ENCODE measurements at places on chromosomes 2 and 18.

DNA sequence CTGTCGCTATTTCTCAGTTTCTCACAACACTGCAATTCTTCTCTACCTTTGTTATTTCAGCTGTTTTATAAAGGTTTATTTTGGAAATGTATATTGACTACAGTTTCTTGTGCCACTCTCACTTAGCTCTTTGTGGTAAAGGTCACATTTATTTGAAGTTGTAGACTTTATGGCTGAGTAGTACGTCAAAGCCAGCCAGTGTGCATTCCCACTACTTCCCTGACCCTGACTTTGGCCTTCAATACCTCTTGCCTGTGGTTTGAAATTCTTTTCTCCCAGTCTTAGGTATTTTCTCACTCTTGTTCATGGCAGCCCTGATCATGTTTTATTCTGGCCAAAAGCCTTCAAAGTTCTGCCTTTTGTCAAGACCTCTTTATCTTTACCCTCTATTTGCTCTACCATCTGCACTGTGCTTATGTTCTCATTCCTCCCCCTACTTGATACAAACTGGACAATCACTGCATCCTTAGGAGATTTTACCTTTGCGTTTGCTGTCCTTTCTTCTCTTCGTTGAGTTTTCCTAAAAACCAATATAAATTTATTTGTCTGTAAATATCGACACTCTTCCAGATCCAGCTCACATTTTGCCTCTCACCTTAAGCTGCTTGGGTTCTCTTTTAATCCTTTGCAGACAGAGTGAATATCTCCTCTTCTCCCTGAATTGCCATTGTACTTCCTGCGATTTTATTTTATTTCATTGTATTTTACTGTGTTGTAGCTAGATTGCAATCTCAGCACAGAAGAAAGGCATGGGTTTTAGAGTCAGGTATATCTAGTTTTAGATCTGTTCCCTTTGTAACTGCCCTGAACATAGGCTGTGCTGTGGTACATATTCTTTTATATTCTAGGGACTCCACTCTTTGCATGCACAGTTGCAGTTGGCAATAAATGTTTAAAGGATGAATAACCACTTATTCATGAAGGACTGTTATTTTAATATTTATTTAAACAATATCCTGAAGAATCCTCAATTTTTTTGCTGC is 31.2 kb downstream of the GULP1 start:
- DNase-seq, result no peak

- no peak for DNase-seq
Observed at GRCh38 chr2:165563468-165564225, 94.1 kb downstream of the CSRNP3 start.

GRCh38 chr18:23336101-23336500 is 117.0 kb upstream of the RIOK3 start:
- DNase-seq, result no peak

DNA sequence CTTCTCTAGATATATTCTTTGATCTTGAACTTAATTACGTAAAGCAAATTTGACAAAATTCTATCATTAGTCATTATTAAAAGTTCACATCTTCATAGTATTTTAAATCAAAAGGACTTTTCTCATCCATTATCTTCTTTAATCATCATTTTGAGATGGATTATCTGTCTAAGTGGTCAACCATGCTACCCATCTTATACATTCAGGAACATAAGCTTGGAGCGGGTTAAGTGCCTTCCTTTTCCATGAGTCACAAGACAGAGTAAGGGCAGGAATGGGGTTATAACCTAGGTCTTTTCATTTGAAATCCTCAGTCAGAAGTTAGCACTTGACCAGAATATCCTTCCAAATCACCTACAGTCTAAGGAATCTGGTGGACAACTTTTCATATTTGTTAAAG is 297.1 kb downstream of the TCF4 start:
- no peak for DNase-seq

DNA sequence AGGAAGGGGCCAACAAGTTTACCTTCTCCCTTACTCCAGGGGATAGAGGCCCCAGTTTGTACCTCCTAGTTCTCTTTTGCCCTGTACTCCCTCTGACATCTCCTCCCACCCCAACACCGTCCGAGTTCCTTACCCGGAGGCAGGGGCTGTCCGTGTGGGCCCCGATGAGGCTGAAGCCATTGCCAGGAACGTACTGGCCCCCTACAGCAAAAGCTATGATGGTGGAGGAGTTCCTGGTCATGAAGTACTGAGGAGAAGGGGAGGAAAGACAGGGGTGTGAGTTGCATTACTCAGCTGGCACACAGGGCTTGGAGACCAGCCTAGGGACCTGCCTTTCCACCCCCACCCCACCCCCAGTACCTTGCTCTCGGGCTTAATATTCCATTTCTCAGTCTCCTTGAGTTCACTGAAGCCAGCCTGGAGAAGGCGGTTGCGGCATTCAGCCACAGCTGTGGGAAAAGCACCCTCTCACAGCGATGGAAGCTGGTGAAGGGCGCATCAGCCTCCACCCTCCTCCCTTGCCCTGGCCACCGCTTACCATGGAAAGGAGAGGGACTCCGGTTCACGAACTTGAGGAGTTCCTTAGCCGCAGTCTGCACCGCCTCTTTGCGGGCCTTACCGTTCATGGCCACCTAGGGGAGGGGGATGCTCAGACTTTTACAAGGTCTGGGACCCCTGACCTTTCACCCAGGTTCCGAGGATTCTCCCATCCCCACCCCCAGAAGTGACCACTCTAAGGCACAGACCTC is 1.0 kb downstream of the DNPEP start:
- DNase-seq, result no peak

DNA sequence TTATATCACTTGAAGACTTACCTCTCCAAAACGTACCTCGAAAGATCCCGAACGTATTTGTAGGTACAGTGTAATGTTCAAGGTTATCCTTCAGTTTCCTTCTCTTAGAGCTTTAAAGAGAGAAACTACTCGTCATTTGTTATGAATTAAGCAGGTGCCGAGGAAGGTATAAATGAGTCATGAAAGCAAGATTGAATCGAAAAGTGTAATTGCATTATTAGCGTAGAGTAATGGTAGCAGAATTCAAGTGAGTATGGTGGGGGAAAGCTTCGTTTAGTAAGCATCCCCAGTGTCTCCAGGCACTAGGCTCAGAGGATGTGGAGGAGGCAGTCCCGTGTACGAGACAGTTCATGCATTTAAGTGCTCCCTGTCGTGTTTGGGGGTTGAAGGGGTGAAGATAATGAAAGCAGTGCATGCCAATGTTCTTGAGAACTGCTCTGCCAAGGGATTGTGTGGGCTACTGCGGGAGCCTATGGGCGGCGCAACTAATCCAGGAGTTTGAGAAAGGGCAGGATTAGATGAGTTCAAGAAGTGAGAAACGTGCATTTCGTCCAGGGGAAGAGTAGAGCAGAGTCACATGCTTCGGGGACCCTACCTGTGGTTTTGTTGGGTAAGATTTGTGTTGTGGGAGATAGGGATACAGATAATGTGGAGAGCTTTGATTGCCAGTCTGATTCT is 858 bp downstream of the POLR1B start:
- peak; percentile 7 for DNase-seq

DNA sequence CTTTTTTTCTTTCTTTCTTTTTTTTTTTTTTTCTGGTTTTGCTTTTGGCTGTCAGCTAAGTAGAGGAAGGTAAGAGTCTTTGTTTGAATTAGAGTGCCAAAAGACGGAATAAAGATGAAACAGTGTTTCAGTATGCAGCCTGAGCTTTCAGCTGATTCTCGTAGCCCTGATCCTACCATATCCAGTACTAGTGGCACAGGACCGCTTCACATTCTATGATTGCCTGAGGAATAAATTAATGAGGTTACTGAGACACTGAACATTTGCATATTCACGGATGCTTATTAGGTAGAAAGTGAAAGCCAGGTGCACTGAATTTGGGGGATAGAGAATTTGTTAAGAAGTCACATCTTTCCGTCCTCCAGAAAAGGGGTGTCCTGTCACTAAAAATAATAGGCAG is 421.5 kb upstream of the POU3F3 start:
- no peak for DNase-seq

DNA sequence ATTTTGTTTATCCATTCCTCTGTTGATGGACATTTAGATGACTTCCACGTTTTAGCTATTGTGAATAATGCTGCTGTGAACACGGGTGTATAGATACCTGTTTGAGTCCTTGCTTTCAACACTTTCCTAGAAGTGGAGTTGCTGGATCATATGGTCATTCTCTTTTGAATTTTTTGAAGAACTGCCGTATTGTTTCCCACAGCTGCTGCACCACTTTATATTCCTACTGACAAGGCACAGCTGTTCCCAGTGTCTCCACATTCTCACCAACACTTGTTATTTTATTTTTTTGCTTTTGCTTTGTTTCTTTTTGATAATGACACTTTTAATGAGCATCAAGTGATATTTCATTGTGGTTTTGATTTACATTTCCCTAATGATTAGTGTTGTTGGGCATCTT is 41.4 kb upstream of the KCNJ13 start:
- DNase-seq, result no peak

- no peak for DNase-seq
Observed at GRCh38 chr2:62283147-62283546, 87.2 kb downstream of the B3GNT2 start.

GRCh38 chr2:43879261-43879660 is 40.5 kb downstream of the ABCG8 start:
- DNase-seq, result no peak

- DNase-seq, result no peak
Observed at GRCh38 chr2:46793423-46794416, 121.9 kb downstream of the MCFD2 start.

GRCh38 chr2:124088616-124089015 is 63.5 kb downstream of the CNTNAP5 start:
- no peak for DNase-seq

- DNase-seq, result peak; percentile 67
Observed at GRCh38 chr2:220259662-220260061, 632.2 kb downstream of the SLC4A3 start.

GRCh38 chr2:7566382-7566881 is 649.2 kb downstream of the RNF144A start:
- no peak for DNase-seq

GRCh38 chr2:217538719-217539118 is 464.1 kb downstream of the TNS1 start:
- DNase-seq, result no peak

DNA sequence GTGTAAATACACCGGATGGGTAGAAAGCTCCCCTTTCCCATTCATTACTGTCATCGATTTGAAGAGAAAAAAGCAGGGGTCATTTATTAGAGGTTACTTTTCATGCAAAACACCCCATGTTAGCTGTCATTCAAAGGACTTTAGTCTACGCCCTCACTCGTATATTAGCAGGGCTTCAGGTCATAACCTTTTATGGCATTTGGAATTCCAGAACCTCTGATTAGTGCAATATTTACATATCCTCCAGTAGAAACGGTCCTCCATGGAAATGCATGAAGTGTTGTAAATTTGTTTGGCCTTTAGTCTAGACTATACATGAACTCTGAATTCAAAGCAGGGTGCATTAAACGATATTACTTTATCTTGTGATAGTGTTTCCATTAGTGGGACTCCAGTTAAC is 180.5 kb downstream of the ZNF516 start:
- peak; percentile 13 for DNase-seq

- DNase-seq, result peak; percentile 56
Observed at GRCh38 chr2:159211447-159212396, 74.8 kb downstream of the WDSUB1 start.

DNA sequence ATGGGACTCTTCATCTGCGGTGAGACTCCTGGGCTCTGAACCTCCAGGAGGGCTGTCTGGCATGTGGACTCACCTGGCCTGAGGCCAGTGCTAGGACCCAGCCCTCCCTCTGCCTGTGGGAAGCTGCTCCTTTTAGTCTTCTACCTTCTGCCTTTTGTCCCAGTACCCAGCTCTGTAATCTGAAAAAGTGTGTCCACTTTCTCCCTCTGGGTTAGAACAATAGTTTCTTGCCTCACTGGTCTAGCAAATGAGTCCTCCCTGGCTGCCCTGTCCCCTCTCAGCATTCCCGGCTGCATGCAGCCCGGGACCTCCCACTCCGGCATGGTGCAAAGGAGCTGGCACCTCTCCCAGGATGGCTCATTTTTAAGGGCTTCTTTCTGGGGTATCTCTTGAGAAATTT is 25.9 kb downstream of the GKN2 start:
- no peak for DNase-seq
